Peyer's patch (tissue), 4 donors: ENCODE measurements at places on chromosomes 16 and 17. TPM values are rescaled to one million over a fixed set of nuclear protein-coding genes. Genes with fewer than 3 reads are reported as not detected.

The OR1E1 gene
- not detected for total RNA-seq

The ATP2C2 gene
- 148 TPM for total RNA-seq

- no peak overlapping the region for H3K4me3 ChIP-seq
- peaks cover 18% of the 10 kb centered on the region for H3K4me1 ChIP-seq
- H3K27me3 ChIP-seq = no peaks in the 10 kb centered on the region
- no peak for DNase-seq
These were observed 1.3 kb upstream of the TRIM65 start for GRCh38 chr17:75898065-75898464.

DNA sequence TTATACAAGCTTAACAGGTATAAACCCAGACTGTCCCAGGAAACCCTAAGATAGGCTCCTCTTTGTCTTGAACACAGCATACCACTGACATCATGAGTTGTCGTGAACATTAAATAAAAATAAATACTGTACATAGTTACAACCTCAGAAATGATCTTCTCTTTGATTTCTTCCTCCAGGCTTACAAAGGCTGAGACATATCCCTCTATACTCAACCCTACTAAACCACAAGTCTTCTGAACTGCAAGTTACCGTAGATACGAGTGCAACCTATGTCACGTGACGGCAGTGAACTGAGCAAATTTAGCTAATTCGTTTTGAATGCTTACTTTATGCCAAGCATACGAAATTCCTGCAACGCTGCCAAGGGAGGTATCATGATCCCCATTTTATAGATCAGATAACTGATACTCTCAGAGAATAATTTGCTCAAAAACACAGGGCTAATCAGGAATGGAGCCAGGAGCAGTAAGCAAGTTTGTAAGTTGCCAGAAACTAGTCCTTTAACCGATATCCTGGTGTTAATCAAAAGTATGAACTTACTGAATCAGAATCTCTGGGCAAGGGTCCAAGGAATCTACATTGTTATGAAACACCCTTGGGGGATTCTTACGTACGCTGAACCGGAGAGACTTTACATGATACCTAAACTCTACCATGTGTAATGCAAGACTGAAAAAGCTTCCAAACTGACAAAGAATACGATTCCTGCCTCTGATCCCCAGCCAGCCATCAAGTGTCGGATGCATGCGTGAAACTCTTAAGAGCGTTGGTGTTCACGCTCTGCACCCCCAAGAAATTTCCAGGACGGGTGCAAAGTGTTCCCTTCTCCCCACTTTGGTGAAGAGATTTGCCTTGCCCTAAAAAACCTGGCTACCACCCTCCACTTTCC is 106.2 kb downstream of the XYLT1 start:
- H3K27ac ChIP-seq = peak overlapping the region; percentile 31
- H3K4me1 ChIP-seq = peaks cover 40% of the 10 kb centered on the region
- no peak for DNase-seq
- H3K27me3 ChIP-seq = no peaks in the 10 kb centered on the region
- no peaks in the 10 kb centered on the region for H3K36me3 ChIP-seq

DNA sequence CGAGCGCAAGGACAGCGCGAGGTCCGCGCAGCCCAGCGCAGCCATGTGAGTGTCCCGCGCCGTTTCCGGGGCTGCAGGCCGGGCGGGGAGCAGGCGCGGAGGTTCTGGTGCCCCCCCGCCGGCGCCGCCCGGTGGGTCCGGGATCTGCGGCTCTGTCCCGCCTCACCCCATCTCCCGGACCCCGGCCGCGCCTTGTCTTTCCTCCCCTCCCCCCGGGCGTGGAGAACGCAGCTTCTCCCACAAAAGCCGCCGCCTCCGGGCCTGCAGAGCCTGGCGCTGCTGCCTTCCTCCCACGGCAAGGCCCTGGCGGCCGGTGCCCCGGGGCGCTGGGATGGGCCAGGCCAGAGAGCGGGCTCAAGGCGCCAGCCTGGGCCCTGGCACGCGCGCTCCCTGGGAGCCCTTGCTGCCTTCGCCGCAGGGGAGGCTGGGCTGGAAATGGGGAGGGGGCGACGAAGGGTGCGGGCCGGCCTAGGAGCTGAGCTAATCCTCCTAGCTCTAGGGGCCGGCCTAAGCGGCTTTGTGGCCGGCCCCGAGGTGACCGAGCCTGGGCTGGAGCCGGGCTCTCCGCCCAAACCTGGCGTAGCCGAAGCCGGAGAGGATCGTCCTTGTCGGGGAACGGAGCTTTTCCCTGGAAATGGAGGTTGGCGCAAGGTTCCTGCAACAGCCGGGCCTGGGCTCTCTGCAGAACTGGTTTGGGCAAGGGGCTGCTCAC is 397 bp downstream of the RIPOR1 start:
- H3K4me1 ChIP-seq = peaks cover 13% of the 10 kb centered on the region
- no peaks in the 10 kb centered on the region for H3K36me3 ChIP-seq
- H3K27me3 ChIP-seq = no peaks in the 10 kb centered on the region
- peak overlapping the region; percentile 80 for H3K27ac ChIP-seq
- peak overlapping the region; percentile 78 for H3K4me3 ChIP-seq

GRCh38 chr17:31530391-31530985 is 139.0 kb downstream of the RAB11FIP4 start:
- peaks cover 6% of the 10 kb centered on the region for H3K4me1 ChIP-seq
- H3K36me3 ChIP-seq = peaks cover 61% of the 10 kb centered on the region

DNA sequence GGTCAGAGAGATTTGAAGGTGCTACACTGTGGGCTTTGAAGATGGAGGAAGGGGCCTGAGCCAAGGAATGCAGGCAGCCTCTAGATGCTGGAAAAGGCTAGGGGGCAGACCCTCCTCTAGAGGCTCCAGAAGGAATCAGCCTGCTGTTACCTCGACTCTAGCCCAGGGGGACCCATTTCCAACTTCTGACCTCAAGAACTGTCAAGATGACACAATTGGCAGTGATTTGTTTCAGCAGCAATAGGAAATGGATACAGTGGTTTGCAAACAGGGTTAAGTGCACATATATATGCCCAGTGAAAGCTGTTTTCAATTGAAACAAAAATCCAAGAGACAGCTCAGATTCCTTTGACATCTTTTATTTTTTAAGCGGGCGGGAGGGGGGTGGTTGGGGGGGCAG is 3.7 kb upstream of the ZDHHC1 start:
- H3K4me1 ChIP-seq = peaks cover 7% of the 10 kb centered on the region
- H3K27ac ChIP-seq = no peak overlapping the region
- H3K36me3 ChIP-seq = no peaks in the 10 kb centered on the region
- H3K4me3 ChIP-seq = no peak overlapping the region
- DNase-seq = no peak
- no peaks in the 10 kb centered on the region for H3K27me3 ChIP-seq

GRCh38 chr17:19411631-19412030 is 599 bp downstream of the RNF112 start:
- H3K36me3 ChIP-seq = no peaks in the 10 kb centered on the region
- H3K4me1 ChIP-seq = no peaks in the 10 kb centered on the region
- H3K27me3 ChIP-seq = no peaks in the 10 kb centered on the region
- H3K27ac ChIP-seq = no peak overlapping the region
- DNase-seq = no peak
